NCI-H345 (cell line): ENCODE measurements at places on chromosomes 1 and 21.
A peak's percentile ranks its signal among the peaks of the same experiment; 100 is the strongest.

DNA sequence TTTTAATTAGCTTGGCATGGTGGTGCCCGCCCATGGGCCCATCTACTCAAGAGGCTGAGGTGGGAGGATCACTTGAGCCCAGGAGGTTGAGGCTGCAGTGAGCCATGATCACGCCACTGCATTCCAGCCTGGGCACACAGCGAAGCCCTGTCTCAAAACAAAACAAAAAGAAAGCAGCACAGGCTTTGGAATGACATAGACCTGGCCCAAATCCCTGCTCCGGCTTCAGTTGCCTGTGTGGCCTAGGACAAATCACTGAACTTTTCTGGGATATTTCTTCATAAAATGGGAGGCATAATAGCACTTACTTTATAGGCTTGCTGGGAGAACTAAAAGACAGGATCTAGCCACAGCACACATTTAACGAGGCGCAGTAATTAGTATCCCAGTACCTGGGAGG, 2.4 kb downstream of the PEAR1 start:
- DNase-seq = no peak

DNA sequence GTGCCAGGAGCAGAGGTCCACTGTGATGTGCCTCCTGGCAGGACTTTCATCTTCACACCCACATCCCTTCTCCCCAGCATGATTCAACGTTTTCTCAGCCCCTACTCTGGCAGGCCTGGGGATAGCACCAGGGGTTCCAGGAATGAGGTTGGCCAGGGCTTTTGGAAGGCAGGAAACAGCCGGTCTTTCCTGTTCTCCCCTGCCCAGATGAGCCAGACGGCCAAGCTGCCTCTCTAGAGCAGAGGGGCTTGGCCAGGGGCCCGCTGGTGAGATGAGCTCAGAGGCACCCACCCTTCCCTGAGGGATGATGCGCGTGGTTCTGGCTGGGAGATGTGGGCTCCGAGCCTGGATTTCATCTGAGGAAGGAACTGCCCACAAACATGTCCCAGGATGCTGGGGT, 4.3 kb upstream of the MFAP2 start:
- no peak for DNase-seq

GRCh38 chr1:90579212-90579802, 137.8 kb downstream of the BARHL2 start:
- peak; percentile 67 for DNase-seq

DNA sequence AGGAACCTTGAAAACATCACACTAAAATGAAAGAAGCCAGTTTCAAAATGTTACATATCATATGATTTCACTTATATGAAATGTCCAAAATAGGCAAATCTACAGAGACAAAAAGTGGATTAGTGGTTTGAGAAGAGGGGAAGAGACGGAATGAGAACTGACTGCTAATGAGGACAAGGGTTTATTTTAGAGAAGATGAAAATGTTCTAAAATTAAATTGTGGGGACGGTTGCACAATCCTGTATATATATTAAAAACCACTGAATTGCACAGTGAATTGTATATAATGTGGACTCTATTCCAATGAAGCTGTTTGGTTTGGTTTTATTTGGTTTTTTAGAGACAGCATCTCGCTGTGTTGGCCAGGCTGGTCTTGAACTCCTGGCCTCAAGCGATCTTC, 35.6 kb downstream of the PRPF38A start:
- no peak for DNase-seq

DNA sequence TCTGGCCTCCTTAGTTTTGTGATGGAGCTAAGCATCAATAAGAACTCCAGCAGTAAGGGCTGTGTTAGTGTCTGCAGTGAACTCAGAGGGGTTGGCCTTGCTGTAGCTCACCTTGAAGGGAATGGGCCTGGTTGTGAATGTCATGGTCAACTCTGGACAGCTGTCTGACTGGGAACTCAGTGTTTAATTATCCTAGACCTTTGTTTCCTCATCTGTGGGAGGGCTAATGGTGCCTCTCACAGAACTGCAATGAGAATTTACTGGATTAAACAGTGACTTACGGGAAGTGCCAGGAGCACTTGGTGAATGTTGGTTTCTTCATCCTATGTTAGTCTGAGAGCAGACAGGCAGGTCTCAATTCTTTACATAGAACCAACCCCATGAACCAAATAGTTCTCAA, 23.7 kb downstream of the HMGCS2 start:
- DNase-seq = no peak

- no peak for DNase-seq
These were observed 668.6 kb upstream of the NCAM2 start for GRCh38 chr21:20329636-20330035.

GRCh38 chr1:27588256-27589232, 15.4 kb downstream of the AHDC1 start:
- no peak for DNase-seq

- DNase-seq = peak; percentile 90
These were observed 5.2 kb downstream of the SOX13 start for GRCh38 chr1:204077979-204078696.

- DNase-seq = no peak
These were observed 85.3 kb downstream of the MAP3K21 start for GRCh38 chr1:233412812-233413211.

DNA sequence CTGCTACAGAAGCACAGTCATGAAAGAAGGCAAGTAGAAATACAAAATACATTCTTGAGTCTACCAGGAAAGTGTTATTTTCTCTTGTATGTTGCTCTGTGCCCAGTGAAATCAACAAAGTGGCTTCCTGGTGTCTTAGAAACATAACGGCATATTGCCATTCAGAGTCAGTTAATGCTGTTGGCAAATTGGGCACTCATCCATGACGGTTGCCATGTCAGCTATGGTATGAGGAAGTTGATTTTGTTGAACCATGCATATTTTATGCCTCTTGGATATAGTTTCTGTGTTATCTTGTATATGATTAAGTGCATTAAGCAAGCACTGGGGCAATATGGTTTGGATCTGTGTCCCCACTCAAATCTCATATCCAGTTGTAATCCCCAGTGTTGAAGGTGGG, 153.1 kb upstream of the CXADR start:
- peak; percentile 49 for DNase-seq

DNA sequence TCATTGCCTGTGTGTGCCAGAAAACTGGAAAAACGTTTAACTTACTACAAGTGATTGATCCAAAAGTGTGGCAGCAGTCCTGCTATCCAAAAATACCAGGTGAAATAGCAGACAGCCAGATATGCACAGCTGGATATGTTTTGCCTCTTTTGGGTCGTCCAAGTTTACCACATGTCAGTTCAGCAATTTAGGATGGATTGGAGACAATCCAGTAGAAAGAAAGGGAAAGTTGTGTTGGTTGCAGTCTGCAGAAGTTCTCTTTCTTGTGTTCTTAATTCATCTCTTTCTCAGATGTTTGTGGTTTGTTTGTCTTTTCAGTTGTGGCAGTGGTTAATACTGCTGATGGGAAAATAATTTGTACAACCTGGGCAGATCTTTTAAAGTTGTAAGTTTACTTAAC, 645.0 kb downstream of the PTPRC start:
- no peak for DNase-seq

DNA sequence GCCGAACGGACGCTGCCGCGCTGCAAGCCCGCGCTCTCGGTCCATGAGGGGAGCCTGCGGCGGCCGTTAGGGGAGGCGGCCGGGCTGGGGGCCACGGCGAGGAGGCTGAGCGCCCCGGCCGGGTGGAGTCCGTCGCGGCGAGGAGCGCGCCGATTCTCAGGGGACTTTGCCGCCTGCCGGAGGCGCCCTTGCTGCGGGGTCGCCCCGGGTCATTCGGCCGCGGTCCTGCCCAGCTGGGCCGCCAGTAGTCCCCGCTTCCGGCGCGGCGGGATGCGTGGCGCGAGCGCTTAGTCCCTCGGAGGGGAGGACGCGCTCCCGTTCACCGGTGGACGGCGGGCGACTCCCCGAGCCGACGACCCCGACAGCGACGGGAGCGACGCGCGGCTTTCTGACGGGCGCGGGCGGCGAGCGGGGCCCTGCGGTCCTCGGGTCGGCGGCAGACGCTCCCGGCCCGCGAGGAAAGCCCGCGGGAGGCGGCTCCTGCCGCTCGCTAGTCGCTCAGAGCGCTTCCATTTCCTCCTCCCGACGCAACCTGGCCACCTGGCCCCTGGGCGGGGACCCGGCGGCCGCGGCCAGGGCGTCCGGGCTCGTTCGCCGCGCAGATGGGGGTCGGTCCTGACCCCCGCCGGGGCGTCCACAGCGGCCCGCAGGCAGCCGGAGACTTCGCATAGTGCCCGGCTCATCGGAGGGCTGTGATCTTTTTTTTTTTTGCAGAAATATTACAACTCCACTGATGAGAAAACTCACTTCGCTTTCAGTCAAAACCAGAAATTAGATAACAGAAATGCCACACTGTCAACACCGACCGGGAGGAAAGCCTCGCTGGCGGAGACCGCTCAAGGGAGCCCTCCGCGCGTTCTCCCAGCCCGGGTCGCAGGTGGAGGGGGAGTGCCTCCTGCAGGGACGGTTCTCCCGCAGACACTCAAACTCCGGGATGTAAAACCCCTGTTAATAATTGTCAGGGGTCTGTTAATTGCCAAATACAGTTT, 641 bp upstream of the ZBTB21 start:
- peak; percentile 63 for DNase-seq

GRCh38 chr1:32969566-32969965, 5.0 kb upstream of the RNF19B start:
- no peak for DNase-seq

- DNase-seq = no peak
These were observed 90.8 kb downstream of the LHX9 start for GRCh38 chr1:198007687-198008607.

- DNase-seq = no peak
These were observed 7.7 kb downstream of the GOLT1A start for GRCh38 chr1:204206121-204206520.

DNA sequence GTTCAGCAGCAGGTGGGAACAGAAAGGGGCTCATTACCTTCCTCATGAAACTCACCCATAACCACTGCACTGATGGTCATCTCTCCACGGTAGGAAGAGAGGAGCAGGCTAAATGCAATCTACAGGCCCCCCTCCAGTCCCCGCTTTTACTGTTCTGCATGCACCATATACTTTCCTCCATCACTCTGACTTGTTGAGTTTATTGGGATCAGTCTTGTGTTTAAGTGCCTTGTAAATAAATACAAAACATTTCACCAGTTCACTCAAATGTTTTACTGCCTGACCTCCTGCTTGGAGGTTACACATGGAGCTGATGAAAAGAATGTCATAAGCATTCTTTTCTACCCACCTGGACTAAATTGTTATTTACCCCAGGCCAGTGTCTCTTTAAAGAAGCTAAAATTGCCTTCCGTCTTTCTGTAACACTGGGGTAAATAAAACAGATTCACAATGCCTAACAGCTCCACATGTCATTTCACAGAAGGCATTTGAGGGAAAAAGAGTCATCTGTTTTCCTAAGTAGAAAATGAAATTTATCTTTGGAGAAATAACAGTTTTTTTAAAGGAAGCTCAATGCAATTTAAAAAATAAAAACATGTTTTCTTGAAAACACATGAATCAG, 30.7 kb downstream of the PTPN14 start:
- peak; percentile 59 for DNase-seq

DNA sequence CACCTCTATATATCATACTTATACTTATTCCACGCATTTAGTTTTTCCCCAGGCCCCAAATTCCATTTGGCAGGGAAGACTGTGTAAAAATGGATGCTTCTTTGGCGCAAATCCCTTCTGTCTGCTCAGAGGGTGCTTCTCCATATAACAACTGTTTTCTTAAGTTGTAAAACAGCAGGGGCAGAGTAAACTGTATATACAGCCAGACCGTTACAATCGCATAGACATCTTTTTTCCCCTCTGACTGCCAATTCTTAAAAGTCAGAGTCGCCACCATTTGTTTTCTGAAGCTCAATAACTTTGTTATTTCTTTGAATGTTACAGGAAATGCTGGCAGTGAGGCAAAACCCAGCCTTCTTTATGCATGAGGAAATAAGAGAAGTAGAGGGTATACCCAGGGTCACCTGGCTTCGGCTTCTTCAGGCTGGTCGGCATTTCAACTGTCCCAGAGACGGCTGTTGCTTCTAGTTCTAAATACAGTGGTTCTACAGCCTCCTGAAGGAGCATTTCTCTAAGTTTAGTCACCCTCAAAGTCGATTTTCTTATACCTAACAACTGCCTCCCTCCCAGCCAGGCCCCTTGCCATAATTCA, 188.4 kb downstream of the CLIC6 start:
- DNase-seq = no peak
